Activated effector memory CD4-positive, alpha-beta T cell treated with anti-CD3 and anti-CD28 coated beads, Interleukin-2, amount 50 U/mL, for 16 hours (primary cell): ENCODE measurements at places on chromosomes 2 and 18.

- no peak for DNase-seq
Observed at GRCh38 chr18:53534203-53534602, 690.3 kb downstream of the MBD2 start.

GRCh38 chr2:195471163-195471562 lies 185.9 kb upstream of the SLC39A10 start:
- no peak for DNase-seq

- DNase-seq, result no peak
Observed at GRCh38 chr2:112096098-112096497, 41.0 kb downstream of the TMEM87B start.

GRCh38 chr2:24087032-24087431 lies 2.4 kb upstream of the TP53I3 start:
- DNase-seq, result no peak

GRCh38 chr18:56235071-56235470 lies 403.3 kb downstream of the TXNL1 start:
- DNase-seq, result no peak

DNA sequence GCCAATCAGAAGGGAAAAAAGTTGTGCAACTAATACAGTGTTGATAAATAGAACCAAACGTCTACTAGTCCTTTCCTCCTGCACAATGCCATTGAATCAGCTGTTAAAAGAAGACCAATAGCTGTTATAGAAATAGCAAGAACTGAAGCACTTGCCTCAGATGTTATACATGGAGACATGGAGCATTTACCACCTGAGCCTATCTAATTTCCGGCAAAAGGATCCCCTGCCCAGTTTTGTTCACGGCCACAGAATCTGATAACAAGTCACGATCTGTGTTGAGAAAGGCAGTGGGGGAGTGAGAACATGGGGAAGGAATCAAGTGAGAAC lies 285.4 kb downstream of the ZEB2 start:
- no peak for DNase-seq

DNA sequence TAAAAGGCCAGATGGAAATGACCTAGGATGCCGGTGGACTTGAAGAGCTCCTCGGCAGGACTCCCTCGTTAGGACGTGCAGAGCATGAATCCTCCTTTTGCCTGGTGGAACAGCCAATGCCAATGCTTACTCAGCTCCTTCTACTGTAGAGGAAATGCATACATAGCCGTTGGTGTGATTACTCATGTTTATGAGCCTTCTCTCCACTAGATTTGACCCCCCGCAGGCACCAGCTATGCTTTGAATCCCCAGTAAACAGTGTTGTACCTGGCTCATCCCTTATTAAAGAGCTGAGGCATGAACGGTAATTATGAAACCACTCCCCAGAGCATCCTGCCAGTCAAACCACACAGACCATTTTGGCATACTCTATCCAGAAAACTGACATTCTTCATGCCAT lies 172.8 kb downstream of the ANTXR1 start:
- no peak for DNase-seq

DNA sequence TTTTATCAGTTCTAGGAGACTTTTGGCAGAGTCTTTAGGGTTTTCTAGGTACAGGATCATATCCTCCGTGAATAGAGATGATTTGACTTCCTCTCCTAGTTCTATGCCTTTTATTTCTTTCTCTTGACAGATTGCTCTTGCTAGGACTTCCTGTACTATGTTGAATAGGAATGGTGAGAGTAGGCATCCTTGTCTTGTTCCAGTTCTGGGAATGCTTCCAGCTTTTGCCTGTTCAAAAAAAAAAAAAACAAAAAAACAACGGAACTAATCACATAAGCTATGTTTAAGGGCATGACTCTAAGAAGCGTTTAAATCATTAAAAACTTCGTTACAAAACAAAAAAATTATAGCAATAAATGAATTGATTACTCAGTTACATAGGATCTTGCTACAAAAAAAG lies 145.7 kb downstream of the NUP35 start:
- no peak for DNase-seq
